Left cardiac atrium (tissue), 4 donors: ENCODE measurements at places on chromosomes 6 and 20. TPM values are rescaled to one million over a fixed set of nuclear protein-coding genes. Genes with fewer than 3 reads are reported as not detected.

GRCh38 chr20:55778796-55779195 lies 226.5 kb downstream of the CBLN4 start:
- DNase-seq, result no peak

DNA sequence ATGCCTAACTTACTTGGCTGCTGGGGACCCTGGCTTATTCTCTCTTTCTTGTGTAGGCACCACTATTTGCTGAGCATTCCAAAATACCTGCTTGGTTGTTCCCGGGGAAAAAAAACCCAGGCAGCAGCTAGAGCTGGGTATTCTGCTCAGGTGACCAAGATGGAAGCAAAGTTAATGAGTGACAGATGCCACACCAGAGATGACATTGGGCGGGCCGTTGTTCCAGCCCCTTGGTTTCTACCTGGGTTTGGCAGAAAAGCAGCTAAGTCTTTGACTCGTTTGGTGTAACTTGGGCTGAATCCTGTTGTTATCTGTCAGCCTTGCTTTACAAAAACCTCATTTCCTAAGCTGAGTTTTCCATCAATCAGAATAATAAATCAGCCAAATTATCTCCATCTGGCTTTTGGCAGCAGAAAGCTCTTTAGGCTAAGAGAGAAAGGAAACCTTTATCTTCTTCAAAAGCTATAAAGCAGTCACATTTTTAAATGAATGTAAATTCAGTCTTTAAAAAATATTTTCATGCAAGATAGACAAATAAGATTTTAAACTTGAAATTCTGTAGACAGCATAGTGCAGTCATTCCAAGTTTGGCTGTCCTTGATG lies 202.0 kb upstream of the GMDS start:
- no peak for DNase-seq

DNA sequence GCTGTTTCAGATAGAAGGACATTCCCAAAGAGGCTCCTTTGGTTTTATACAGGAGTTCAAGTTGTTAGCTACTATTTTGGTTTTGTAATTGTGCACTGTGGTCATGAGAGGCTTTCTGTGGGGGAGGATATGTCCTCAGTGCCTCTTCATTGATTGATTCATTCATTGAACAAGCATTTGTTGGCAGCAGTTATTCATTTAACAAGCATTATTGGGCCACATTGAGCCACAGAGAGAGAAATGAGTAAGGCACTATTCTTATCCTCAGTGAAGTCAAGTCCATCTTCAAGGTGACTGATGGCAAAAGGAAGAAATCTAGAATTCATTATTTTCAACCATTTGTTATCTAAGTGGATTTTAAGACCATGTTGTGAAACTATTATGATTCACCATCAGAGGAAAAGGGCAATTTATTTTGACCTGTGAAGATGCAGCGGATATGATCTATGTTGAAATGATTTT lies 697.2 kb upstream of the CITED2 start:
- DNase-seq, result no peak

Gene FOXF2
- total RNA-seq, result 0.24 TPM

GRCh38 chr6:15452182-15452941 lies 206.5 kb downstream of the JARID2 start:
- DNase-seq, result no peak

- no peak for DNase-seq
Observed at GRCh38 chr20:33680686-33681085, 5.5 kb downstream of the E2F1 start.

- DNase-seq, result no peak
Observed at GRCh38 chr20:58359441-58359840, 29.6 kb upstream of the VAPB start.

Gene THBD
- total RNA-seq, result 50.5 TPM

Gene ECT2L
- total RNA-seq, result 0.62 TPM

- no peak for DNase-seq
Observed at GRCh38 chr20:37314099-37314498, 24.6 kb downstream of the MANBAL start.

- DNase-seq, result no peak
Observed at GRCh38 chr20:40571639-40572038, 117.4 kb downstream of the MAFB start.

Gene HTR1B
- total RNA-seq, result not detected

- no peak for DNase-seq
Observed at GRCh38 chr20:15702161-15702560, 871.1 kb downstream of the KIF16B start.

DNA sequence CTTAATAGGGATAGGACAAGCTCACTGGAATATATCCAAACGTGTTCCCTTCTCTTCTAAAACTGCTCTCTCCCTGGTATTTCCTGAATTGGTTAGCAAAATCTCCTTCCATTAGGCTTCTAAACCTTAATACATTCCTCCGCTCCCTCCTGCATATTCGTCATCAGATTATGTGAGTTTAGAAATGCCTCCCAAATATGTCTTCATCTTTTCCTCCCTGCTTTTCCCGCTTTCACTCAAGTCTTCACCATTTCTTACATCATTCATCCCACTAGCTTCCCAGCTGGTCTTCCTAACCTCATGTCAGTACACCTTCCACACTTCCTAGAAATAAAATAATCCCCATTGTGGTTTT lies 26.9 kb downstream of the SLC22A16 start:
- DNase-seq, result no peak

DNA sequence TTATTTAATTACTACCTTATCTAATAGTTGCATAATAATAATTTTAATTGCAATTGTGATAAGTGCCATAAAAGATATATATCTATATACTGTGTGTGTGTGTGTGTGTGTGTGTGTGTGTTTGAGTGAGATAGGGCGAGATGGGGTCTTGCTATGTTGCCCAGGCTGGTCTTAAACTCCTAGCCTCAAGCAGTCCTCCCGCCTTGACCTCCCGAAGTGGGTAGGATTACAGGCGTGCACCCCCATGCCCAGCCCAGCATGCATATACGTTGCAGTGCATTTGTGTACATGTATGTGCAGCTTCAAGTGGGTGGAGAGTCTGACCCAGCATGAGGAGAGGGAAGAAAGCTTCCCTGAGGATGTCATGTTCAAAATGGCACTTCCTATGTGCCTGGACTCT lies 4.6 kb upstream of the RIMS4 start:
- DNase-seq, result no peak

DNA sequence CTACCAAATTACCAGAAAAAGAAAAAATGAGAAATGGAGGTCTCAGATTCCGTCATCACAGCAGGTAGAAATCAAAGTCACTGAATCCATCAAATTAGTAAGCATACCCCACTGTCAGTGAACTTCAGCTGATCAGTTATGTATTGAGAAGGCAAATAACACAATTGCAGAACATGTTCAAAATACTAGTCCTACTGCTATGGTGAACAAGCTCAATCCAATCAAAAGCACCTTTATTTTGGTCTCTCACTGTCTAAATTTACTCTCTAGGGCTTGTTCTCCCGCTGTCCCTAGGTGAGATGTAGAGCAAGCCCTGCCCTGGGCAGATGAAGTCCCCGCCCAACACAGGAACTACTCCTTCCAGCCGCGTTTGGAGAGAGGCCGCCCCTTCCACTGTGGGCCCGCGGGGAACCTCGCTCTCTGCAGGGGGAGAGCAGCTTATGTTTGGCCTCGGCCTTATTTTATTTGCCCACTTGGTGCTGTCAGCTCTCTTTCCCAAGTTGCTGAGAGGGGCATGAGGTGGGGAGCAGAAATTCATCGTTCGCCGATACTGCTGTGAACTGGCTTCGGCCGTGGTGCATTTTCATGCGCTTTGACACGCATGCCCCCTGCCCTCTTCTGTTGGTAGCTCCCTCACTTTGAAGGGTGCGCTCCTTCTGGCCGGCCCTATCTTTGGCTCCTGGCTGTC lies 14.3 kb upstream of the MAP1LC3A start:
- no peak for DNase-seq

GRCh38 chr20:10022625-10023024 lies 12.2 kb upstream of the ANKEF1 start:
- DNase-seq, result no peak

GRCh38 chr20:57586370-57586793 lies 25.5 kb downstream of the PCK1 start:
- no peak for DNase-seq

Gene SLC17A3
- not detected for total RNA-seq

Gene TUBB2B
- 3.9 TPM for total RNA-seq

GRCh38 chr6:24355393-24355792 lies 2.5 kb downstream of the DCDC2 start:
- DNase-seq, result no peak

- no peak for DNase-seq
Observed at GRCh38 chr6:99711302-99711701, 104.7 kb downstream of the PRDM13 start.

GRCh38 chr20:61356196-61356595 lies 104.1 kb downstream of the CDH4 start:
- no peak for DNase-seq

DNA sequence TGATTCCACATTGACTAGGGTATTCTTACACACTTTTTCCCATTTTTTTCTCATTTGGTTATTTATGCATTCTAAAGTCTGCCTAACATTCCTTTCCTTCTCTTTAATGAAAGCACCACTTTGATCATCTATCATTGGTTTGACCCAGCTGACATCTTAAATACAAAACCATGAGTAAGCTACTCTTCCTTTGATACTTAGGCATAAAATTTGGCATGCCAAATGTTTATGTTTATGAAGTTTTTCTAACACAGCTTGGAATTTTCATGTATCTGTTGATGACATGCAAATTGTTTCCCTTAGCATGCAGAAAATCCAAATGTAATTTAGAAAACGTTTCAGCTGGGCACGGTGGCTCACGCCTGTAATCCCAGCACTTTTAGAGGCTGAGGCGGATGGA lies 534.9 kb downstream of the QKI start:
- no peak for DNase-seq

Gene COL21A1
- total RNA-seq, result 12.5 TPM
